Stimulated activated CD4-positive, alpha-beta T cell treated with anti-CD3 and anti-CD28 coated beads, Interleukin-1b, Interleukin-23, amount 100 ng/mL, for 1 hour (primary cell): ENCODE measurements at places on chromosomes 2 and 18.

- no peak for DNase-seq
Observed at GRCh38 chr2:173002751-173003541, 72.7 kb upstream of the MAP3K20 start.

- DNase-seq: no peak
Observed at GRCh38 chr2:134393075-134393461, 139.2 kb downstream of the MGAT5 start.

GRCh38 chr2:103002954-103003353 is 241.1 kb downstream of the TMEM182 start:
- no peak for DNase-seq

- DNase-seq: no peak
Observed at GRCh38 chr2:132725148-132725547, 55.1 kb upstream of the LYPD1 start.

DNA sequence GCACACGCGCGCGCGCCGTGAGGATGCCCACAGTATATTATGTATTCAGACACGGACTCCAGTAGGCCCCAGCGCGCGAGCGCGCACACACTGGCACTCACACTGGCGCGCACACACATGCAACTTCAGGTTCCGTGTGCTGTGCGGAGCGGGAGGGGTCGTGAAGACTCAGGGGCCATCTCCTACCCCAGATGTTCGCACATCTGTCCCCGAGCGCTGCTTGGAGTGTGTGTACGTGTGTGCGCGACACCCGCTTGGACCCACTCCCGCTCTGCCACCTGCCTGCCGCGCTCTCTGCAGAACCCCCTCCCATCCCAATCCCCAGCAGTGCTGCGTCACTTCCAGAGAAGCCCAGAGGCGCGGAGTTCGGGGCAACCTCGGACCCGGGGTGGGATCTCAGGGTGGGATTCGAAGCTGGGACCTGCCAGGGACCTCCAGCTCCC is 2.6 kb downstream of the NRP2 start:
- DNase-seq: no peak

- DNase-seq: no peak
Observed at GRCh38 chr2:102122115-102122514, 20.4 kb upstream of the IL1R1 start.

GRCh38 chr2:216936954-216937357 is 77.1 kb upstream of the TNP1 start:
- DNase-seq: no peak

DNA sequence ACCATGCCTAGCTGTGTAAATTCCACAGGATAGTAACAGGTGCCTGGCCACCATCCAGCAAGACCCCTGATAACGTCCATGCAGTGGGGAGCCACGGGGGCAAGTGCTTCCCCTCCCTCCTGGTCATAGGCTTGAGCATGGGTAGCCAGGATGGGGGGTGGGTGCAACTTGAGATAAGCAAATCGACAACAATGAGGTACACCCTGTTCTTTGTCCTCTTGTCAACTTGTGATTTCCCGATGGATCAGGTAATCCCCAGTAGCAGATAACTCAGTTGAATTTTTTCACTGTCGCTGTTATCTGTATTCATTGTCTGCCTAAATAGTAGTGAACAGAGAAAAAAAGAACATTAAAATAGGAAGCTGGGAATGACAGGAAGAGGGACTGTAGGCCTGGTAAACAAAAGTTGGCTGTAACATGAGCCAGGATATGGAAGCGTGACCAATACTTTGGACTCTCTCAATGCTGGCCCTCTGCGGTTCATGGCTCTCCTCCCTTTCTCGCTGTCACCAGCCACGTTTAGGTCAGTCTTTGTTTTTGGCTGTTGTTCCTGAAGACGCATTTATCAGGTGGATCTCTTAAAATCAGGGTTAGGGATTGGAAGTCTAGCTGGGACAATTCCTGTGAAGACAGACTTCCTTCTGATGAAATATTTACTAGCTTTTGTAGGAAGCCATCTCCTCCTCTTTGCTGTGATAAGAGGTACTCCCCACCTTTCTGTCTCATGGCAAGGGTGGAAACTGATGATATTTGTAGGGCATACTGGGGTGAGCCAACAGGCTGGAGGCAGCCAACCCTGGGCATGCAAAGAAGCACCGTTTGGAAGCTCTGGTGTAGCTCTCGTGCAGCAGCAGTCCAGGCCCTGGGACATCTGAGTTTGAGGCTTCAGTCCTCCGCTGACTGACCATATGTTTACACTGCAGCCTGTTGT is 42.4 kb downstream of the TCF7L1 start:
- no peak for DNase-seq

DNA sequence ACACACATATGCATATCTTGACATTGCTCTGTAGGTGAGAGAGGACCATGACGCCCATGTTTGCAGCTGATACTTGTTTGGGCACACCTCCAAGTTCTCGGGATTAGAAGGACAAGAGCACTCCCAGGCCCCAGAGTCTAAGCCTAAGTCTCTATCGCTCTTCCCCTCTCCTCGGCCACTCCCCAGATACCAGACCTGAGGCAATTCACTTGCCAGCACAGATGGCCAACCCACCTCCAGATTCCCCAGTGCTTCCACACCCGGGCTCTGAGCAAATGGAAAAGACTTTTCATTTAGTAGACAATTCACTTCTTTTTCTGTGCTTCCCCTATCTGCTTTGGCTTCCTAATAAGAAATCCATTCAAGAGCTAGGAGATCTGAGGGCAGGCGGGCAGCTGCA is 32.9 kb downstream of the EHD3 start:
- no peak for DNase-seq

- no peak for DNase-seq
Observed at GRCh38 chr2:88811681-88812080, 120.2 kb downstream of the RPIA start.

DNA sequence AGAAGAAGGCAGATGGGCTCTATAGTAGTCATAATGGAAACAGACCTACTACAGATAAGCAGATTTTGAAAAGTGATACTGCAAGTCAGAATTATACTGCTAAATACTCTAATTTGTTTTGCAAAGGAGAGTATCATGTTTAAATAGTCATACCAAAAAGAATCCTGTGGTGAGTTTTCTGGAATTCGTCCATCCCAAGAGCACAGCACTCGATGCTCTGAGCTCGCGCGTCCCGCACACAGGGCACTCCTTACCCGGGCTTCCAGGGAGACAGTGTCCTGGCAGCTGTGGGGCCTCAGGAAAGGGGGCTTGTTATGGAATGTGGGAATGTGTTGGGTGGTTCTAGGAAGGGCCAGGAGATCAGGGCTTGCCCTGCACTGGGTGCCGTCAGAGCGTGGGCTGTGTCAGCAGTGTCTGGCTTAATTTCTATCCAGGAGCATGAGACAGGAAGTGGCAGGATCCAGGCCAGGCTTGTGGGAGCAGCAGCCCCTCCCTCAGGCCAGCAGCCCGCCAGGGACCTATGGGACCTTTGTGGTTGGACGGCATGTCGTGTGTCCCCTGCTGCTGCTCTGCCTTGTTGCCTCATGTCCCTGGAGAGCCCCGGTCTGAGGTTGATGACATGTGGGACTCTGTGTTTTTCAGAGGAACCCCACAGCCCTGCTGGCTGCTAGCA is 193.2 kb upstream of the TPO start:
- DNase-seq: no peak

GRCh38 chr2:157805519-157805918 is 70.6 kb downstream of the ACVR1 start:
- DNase-seq: no peak

- DNase-seq: no peak
Observed at GRCh38 chr2:64165706-64166105, 21.5 kb upstream of the PELI1 start.

- DNase-seq: no peak
Observed at GRCh38 chr2:25819597-25820039, 58.7 kb downstream of the ASXL2 start.

DNA sequence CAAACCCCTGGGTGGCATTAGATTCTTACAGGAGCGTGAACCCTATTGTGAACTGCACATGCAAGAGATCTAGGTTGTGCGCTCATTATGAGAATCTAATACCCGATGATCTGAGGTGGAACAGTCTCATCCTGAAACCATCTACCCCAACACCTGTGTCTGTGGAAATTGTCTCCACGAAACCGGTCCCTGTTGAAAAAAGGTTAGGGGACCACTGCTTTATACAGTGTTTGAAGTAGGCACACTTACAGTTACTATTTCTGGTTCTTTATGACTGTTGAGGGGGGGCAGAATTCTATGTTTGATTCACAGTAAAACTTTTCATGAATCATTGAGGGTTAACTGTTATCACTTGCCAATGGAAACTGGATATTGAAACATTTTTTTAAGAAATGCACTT is 72.0 kb downstream of the RIF1 start:
- no peak for DNase-seq
